Sigmoid colon (tissue), 7 donors: ENCODE measurements at places on chromosomes 1 and 21. TPM values are rescaled to one million over a fixed set of nuclear protein-coding genes. Genes with fewer than 3 reads are reported as not detected.

The RAB3B gene
- total RNA-seq: 3.1 TPM

DNA sequence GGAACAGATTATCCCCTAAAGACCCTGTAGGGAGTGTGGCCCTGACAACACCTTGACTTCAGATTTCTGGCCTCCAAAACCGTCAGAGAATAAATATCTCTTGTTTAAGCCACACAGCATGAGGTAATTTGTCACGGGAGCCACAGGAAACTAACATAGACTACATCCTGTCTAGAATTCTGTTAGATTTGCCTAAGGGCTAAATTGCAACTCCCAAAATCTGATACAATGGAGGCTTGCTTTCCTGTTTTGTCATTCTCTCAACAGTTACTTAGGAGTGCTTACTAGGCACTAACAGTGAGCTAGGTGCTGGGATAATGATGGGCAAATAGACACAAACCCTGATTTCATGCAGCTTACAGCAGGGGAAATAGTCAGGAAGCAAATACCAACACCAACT, 141.6 kb downstream of the MIS18A start:
- DNase-seq: no peak

GRCh38 chr1:1680912-1681273, 11.7 kb downstream of the SLC35E2B start:
- peak; percentile 42 for DNase-seq

- DNase-seq: no peak
Observed at GRCh38 chr1:217010253-217010652, 287.0 kb upstream of the ESRRG start.

- DNase-seq: no peak
Observed at GRCh38 chr1:245896258-245896657, 610.8 kb downstream of the SMYD3 start.

DNA sequence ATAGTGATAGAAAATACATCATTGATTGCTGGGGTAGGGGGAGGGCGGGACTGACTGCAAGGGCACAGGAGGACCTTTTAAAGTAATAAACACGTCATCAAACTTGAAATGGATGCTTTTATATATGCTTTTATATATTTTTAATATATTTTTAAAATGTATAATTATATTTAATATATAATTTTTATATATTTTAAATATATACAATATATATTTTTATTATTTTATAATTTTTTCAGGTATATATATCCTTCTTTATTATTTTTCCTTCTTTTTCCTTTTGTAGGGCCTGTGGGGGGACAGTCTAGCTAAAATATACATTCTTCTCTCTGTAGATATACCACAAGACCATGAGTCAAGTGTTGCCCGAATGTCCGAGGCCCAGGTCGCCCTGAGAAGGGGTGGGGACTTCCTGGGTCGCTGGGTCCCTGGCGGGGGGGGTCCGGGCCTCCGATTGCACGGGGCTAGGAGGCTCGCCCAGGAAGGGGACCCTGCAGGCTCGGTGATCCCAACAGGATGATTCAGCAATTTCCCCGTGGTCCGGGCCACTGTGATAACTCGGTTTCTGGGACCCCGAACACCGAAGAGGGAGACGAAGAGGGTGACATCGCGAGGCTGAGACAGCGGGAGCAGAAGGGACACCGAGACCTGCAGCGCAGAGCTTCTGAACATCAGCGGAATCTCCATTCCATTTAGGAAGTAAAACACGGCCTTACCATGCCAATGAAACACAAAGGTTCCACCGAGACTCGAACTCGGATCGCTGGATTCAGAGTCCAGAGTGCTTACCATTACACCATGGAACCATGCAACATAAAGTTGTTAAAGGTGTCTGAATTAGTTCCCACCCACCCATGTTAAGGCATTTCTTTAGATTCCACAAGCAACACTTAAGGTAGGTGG, 112.5 kb upstream of the NBPF11 start:
- DNase-seq: no peak
